ENCODE measurements at places on chromosomes 3 and 15.

GRCh38 chr15:80822676-80823075, 43.5 kb downstream of the CEMIP start:
- ATAC-seq, result no peak

DNA sequence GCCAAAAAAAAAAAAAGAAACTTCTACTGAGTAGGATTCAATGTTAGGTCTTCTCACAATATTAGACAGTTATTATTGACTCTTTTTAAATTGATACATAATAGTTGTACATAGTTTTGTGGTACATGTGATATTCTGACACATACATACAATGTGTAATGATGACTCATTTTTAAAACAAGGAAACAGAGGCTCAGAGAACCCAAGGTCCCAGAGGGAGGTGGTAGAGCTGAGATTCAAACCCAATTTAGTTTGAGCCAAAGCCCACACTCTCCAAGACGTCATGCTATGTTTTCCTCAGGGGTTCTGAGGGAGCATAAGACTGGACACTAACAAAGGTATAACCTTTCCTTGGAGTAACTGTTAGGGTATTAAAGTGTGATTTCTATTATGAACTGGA, 40.6 kb downstream of the MYO5C start:
- ATAC-seq, result peak; percentile 65

DNA sequence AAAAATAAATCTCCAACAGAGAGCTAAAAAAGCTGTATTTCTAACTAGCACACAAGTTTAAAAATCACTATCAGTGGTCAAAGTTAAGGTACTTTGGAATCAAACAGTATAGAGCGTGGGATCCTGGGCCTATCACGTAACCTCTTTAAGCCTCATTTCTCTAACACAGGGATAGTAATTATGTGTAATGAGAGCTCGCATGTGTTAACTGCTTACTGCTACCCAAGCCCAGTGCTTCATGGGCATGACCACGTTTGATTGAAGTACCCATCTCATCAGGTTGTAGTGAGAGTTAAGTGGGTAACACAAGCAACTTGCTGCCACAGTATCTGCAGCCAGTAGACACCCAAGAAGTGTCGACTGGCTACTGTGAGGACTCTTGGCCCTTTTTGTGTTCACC, 28.2 kb upstream of the NOX5 start:
- ATAC-seq, result no peak

GRCh38 chr3:139540651-139541531, 1.3 kb upstream of the RBP1 start:
- no peak for ATAC-seq

DNA sequence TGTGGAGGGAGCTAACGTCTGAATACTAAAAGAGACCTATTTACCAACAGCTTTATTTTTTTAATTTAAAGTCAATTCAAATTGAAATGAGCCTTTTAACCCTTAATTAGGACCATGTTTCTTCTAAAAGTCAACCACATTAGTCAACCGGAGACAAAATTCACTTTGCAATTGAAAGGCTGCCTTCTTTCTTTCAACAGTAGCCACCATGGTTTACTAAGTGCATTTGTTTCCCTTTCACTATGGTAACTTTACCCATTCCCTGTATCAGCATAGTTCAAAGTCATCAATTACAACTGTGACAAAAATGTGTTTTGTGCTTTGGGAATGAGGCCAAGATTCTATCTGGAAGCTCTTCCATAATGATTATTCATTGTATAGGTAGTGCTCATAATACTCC, 225.4 kb downstream of the EPHA3 start:
- no peak for ATAC-seq

- no peak for ATAC-seq
These were observed 47.2 kb downstream of the LEO1 start for GRCh38 chr15:51924156-51925068.

- ATAC-seq, result no peak
These were observed 102.6 kb downstream of the TFG start for GRCh38 chr3:100811779-100812507.

DNA sequence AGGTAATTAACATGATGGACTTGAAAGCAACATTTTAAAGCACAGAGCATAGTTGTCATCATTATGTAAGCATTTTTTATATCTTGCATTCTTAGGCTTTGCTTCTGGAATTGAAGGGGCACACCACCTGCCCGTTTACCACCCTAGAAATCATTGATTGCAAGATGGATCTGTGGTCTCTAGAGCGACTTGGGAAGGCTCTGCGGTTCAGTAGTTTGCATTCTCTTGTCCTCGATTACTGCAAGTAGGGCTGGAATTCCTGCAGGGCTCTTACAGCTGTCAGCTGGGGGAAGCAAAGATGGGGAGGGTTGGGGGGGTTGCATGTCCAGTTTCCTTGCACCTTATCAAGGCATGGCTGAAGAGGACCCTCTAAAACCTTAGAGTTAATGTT, 56.7 kb upstream of the RNF7 start:
- ATAC-seq, result no peak

DNA sequence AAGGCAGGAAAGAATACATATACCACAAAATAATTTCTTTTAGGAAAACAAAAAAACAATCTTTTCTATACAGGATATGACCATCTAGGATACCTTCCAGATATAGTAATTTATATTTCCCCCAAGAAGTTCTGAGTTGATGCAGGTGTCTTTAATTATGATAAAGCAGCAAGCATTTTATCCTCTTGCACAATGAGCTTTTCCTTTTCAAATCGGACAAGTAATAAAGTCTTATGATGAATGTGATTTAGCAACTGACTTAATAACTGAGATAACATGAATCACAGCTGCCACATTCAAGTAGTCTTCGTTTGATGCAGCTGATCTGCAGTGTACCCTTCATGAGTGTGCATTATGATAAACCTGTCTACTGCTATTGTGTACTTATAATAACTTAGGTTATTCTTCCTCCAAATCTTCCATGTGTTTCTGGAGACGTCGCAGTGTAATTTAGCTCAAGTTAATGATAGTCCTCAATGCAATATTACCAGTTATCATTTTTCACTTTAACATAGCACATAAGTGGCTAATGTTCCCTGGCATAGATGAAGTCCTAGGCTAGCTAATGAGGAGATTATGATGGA, 260.3 kb upstream of the MRPL3 start:
- no peak for ATAC-seq

GRCh38 chr3:112740835-112741234, 99.9 kb upstream of the CCDC80 start:
- no peak for ATAC-seq

DNA sequence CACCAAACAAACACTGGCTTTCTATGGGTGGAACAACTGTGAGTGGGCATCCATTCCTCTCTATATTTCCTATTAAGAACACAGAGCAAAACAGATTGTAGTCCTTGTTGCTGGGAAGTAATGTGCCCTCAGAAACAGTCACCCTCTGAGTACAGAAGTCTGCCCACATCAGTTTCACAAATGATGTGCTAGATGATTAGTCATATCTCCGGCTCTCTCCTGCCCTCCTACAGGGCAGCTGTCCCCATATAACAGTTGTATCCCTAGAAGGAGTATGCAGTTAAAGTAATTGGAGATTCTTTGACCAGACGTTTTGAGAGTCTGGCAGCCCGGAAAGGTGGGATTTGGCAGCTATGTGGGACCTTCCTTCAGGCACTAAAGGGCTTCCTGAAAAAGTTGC, 159.9 kb downstream of the APBA2 start:
- ATAC-seq, result peak; percentile 86

- no peak for ATAC-seq
These were observed 58.8 kb downstream of the HES1 start for GRCh38 chr3:194194757-194195085.
